ENCODE measurements at places on chromosomes 12 and 14.

DNA sequence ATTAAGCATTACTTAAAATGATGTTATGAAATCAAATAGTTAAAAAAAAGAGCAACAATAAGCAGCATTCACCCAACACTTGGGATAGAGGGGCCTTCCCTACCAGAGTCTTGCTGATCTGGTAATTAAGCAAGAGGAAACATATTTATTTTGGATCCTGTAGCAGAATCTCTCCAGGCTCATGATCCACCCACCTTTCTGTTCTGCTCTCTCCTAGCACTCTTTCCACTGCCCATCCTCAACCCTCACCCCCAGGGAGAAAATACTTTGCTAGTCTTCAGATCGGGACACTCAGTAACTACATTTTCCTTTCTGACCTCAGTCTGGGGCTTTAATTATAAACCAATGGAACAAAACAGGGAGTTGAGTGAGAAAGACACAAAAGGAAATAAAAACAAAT is 1541.9 kb downstream of the AACS start:
- no peak for DNase-seq

DNA sequence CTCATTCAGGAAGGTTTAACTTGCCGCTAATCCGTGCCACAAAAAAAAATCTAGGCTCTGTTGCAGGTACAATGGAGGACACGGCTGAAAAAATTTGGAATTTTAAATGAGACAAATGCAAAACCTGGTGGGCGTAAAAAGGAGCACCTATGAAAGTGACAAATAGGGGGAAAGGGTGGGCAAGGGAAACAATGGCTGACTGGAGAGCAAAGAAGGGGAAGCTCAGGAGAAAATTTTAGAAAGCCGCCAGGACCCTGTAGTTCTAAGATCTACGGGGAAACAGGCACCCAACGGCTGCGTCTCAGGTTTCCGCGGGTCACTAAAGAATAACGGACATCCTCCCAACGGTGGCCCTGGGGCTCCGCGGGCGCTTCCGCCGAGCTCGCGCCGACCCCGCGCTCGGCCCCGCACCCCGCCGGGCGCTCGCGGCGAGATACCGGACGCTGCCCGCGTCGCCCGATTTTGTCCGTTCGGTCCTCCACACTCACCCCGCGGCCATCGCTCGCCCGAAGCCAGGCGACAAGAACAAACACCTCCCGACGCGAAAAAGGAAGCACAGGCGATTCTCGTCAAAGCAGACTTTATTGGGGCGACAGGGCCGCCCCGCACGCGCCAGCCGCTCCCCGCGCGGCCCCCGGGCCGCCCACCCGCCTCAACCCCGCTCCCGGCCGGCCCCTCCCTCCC is 1.1 kb upstream of the YY1 start:
- DNase-seq: peak; percentile 65

GRCh38 chr14:65321370-65321875 is 91.1 kb upstream of the FUT8 start:
- no peak for DNase-seq

DNA sequence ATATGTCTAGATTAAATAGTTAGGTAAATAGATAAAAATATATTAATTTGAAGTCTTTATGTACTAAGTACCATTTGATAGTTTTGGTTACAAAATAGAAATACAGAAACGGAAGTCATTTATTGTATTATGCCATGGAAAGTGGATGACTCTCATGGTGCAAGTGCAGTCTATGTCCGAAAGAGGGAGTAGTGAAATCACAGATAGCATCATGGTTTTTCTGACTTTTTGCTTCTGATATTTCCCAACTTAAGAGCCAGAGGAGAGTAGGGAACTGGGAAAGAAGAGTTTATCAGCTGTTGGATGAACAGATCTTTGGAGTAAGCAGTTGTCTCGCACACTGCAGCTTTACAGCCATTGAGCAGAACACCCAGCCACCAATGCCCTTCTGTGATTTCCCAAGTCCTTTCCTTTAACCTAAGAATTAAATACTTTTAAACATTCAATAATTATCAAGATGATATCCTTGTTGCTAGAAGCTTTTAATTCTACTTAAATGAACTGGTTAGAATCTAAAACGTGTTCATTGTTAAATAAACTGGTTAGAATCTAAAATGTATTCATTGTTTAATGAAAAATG is 18.4 kb upstream of the SRGAP1 start:
- no peak for DNase-seq

DNA sequence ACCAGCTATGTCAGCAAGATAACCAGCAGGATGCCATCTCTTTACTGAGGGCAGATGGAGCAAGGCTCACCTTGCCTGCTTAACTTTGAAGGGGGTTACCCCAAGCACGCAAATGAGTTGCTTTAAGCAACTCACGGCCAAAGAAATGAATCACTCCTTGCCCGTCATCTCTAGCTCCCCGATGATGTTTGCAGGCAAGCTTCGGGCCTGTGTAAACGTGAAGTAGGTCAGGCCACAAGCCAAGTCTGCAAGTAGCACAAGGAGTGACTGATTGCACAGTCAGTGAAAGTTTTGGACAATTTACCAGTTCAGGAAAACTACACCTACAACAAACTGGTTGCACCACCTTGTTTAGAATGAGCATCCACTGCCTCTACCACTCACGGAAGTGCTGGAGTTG is 699.7 kb upstream of the TBX3 start:
- peak; percentile 79 for DNase-seq

DNA sequence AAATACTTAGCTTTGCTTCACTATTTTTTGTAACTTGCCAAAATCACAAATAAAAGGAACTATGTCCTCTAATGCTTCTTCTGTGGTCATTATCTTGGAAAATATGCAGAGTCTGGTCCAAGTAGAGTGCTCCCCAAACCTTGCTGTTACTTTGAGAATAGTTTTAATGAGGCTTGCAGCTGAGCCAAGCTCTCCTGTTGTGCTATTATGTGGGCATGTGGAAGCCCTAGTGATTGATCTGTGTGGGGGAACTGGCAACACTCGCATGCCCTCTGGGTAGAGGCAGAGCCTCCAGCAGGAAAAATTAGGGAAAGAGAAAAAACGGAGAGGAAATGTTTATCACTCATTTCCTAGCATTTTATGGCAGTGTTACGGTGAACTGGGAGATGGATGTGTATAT is 473.1 kb downstream of the EGLN3 start:
- no peak for DNase-seq
